ENCODE measurements at places on chromosomes 1 and 21. TPM values are rescaled to one million over a fixed set of nuclear protein-coding genes. Genes with fewer than 3 reads are reported as not detected.

The ACTA1 gene
- not detected for total RNA-seq

The PAQR7 gene
- 15.3 TPM for total RNA-seq

The DUSP10 gene
- 17.3 TPM for total RNA-seq

The CFAP45 gene
- total RNA-seq: 0.73 TPM

The MTARC2 gene
- 10.5 TPM for total RNA-seq

The SLC2A5 gene
- 25.9 TPM for total RNA-seq

The ENAH gene
- 160 TPM for total RNA-seq

The NUF2 gene
- total RNA-seq: 7.0 TPM

The ZNF593OS gene
- total RNA-seq: not detected

The PADI1 gene
- total RNA-seq: 0.07 TPM

The SPATA6 gene
- 6.2 TPM for total RNA-seq

The ZNF281 gene
- 31.8 TPM for total RNA-seq

The SNX7 gene
- total RNA-seq: 29.2 TPM

The F13B gene
- total RNA-seq: not detected

The PKLR gene
- not detected for total RNA-seq

The RIPPLY3 gene
- total RNA-seq: not detected

The MAP3K21 gene
- total RNA-seq: 0.10 TPM

The TNFRSF4 gene
- total RNA-seq: 0.17 TPM
